ENCODE measurements at places on chromosomes 2 and 18.

GRCh38 chr18:44988821-44989587 is 308.3 kb downstream of the SETBP1 start:
- no peak overlapping the region for H3K4me3 ChIP-seq
- no peaks in the 10 kb centered on the region for H3K36me3 ChIP-seq
- no peaks in the 10 kb centered on the region for H3K4me1 ChIP-seq
- no peak for DNase-seq
- no peak overlapping the region for H3K27ac ChIP-seq

DNA sequence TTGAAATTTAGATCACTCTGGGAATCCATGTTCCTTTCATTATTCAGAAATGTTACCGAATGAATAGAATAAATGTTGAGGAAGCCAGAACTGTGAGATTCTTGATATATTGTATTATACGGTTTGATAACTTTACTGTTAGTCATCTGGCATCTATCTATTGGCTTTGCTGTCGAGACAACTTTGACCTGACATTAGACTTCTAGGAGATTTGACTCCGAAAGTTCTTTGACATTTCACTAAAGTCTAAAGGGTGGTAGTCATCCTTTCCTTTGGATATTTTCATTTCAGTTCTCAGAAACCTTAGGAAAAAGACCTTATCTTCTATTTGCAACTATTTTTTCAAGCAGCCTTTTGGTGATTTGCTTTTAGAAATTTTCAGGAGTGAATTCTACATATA is 1.9 kb downstream of the BMPR2 start:
- peak overlapping the region; percentile 97 for H3K4me3 ChIP-seq
- peak overlapping the region; percentile 26 for H3K27ac ChIP-seq
- no peak for DNase-seq
- no peaks in the 10 kb centered on the region for H3K27me3 ChIP-seq

DNA sequence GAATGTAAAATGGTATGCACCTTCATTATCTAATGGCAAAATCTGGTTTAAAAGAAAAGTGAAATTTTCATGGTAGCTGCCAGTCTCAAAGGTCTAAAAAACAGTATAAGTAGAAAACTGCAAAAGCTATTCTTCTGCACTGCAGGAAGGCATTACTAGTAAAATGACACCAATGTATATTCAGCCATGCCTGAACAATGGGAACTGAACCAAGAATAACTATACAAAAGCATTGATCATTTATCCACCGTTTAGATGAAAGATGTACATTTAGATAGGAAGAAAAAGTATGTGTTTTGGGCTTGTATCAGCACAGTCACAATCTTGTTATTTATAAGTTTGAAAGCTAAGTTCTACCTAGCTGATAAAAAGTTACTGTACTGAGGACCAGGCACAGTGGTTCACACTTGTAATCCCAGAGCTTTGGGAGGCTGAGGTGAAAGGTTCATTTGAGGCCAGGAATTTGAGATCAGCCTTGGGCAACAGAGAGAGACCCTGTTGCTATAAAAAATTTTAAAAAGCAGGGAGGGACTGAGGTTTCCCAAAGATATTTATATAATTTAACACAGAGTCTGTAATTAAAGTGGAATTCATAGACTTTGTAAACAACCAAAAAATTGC is 163.1 kb upstream of the WDSUB1 start:
- no peak for DNase-seq
- peaks cover 33% of the 10 kb centered on the region for H3K36me3 ChIP-seq
- no peaks in the 10 kb centered on the region for H3K4me1 ChIP-seq
- no peaks in the 10 kb centered on the region for H3K27me3 ChIP-seq
- H3K27ac ChIP-seq: no peak overlapping the region

- no peaks in the 10 kb centered on the region for H3K27me3 ChIP-seq
- no peak overlapping the region for H3K4me3 ChIP-seq
- H3K36me3 ChIP-seq: peaks cover 85% of the 10 kb centered on the region
- no peak for DNase-seq
- peaks cover 12% of the 10 kb centered on the region for H3K4me1 ChIP-seq
- H3K27ac ChIP-seq: no peak overlapping the region
Measured at GRCh38 chr2:135093193-135093592, 41.1 kb downstream of the RAB3GAP1 start.

GRCh38 chr2:101386599-101387150 is 628 bp downstream of the CREG2 start:
- peaks cover 51% of the 10 kb centered on the region for H3K27me3 ChIP-seq
- H3K27ac ChIP-seq: no peak overlapping the region
- peak overlapping the region; percentile 59 for H3K4me3 ChIP-seq
- no peaks in the 10 kb centered on the region for H3K36me3 ChIP-seq

- no peak overlapping the region for H3K27ac ChIP-seq
- DNase-seq: no peak
- no peak overlapping the region for H3K4me3 ChIP-seq
- peaks cover 6% of the 10 kb centered on the region for H3K27me3 ChIP-seq
- H3K36me3 ChIP-seq: no peaks in the 10 kb centered on the region
Measured at GRCh38 chr2:8926356-8926755, 77.1 kb downstream of the MBOAT2 start.

DNA sequence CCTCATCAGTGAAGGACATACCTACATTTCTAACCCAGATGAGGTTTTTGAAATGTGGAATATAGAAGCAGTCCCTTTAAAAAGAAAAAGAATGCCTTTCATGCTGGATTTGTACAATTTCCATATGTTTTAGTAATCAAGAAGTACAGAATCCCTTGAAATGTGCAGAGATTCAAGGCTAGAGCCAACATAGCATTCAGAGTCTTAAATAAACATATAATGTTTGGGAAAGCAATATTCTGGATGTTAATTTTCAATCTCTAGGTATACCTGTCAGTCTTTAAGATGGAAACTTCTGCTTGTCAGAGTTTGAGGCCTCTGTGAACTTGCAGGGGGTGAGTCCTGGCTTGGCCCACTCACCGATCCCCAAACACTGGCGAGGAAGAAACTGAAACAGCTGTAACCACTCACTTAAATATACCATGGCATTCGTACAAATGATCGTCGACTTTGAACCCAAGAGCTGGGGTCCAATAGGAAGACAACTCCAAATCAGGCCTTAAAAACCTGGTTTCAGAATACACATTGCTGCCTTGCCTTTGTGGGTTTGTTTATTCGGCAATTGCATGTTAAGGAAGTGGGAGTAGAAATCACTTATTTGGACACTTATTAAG is 132.8 kb upstream of the NCK2 start:
- no peak for DNase-seq
- no peaks in the 10 kb centered on the region for H3K27me3 ChIP-seq
- no peak overlapping the region for H3K27ac ChIP-seq

GRCh38 chr2:238296638-238297457 is 8.4 kb upstream of the PER2 start:
- peaks cover 12% of the 10 kb centered on the region for H3K27me3 ChIP-seq
- no peaks in the 10 kb centered on the region for H3K36me3 ChIP-seq
- H3K4me1 ChIP-seq: no peaks in the 10 kb centered on the region
- no peak overlapping the region for H3K27ac ChIP-seq
- no peak overlapping the region for H3K4me3 ChIP-seq
- DNase-seq: no peak

DNA sequence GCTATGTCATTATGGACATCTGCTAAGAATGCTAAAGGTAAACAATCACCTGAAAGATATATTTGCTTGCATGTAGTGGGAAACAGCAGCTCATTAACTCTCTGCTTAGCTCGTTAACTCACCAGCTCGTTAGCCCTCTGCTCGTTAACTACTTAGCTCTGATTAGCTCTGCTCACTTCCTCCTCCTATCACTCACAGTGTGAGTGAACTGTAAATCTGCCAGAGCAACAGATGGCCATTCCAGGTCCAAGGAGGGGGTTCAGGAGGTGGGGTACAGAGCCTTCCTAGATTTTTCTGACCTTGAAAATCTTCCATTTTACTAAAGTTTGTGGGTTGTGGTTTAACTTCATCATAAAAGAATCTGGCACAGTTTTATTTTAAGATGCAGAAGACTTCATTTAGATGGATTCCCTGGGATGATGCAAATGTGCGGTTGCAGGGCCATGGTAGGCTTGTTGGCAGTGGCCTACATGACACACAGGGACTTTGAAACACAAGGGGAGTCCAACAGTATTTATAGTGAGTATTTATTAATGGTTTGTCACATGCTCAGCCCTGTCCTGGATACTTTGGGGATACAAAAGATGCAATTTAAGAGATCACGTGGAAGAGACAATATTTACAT is 1633.7 kb upstream of the CELF4 start:
- DNase-seq: no peak
- no peaks in the 10 kb centered on the region for H3K36me3 ChIP-seq
- no peaks in the 10 kb centered on the region for H3K4me1 ChIP-seq
- H3K27ac ChIP-seq: no peak overlapping the region
- H3K27me3 ChIP-seq: no peaks in the 10 kb centered on the region
- no peak overlapping the region for H3K4me3 ChIP-seq

DNA sequence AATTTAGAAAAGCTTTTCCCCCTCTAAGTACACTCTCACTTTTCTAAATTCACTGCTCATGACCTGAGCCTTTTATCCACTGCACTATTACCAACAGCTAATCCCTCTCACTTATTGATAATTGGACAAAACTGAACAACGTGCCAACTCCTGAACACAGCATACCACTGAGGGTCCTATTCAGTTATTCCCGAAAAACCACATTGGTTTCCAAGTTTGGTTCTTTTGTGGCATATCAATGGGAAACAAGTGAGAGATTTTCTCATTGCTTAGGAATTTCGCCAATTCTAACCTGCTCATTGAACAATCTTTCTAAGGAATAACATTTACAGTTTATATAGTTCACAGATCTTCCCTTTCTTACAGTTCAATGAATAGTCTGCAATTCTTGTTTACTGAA is 977.4 kb downstream of the TMEM182 start:
- H3K27ac ChIP-seq: no peak overlapping the region
- no peaks in the 10 kb centered on the region for H3K27me3 ChIP-seq
- H3K4me3 ChIP-seq: no peak overlapping the region
- H3K36me3 ChIP-seq: no peaks in the 10 kb centered on the region
- H3K4me1 ChIP-seq: no peaks in the 10 kb centered on the region
- DNase-seq: no peak

DNA sequence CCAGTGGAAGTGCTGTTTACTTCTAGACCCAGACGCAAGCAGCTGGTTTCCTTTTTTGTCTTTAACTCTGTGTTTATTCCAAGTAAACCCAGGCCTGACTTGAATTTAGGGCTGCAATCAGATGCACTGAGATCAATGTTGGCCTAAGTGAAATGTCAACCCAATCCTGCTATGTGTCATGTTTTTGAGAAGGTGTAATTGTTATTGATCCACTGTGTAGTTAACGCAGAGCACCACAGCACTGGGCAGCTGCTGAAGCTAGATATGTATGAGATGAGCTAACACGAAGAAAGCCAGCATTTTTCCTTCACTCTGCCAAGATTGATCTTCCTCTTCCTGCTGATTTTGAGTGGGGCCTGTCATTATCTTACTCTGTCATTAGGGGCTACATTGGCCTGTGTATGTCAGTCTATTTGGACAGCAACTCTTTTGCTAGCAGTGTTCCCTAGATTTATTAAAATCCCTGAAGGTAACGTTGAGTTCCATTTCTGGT is 18.9 kb upstream of the DLX1 start:
- no peaks in the 10 kb centered on the region for H3K4me1 ChIP-seq
- H3K36me3 ChIP-seq: peaks cover 27% of the 10 kb centered on the region
- H3K27me3 ChIP-seq: no peaks in the 10 kb centered on the region
- no peak overlapping the region for H3K4me3 ChIP-seq
- no peak overlapping the region for H3K27ac ChIP-seq
- DNase-seq: no peak

- peaks cover 6% of the 10 kb centered on the region for H3K4me1 ChIP-seq
- no peaks in the 10 kb centered on the region for H3K36me3 ChIP-seq
- no peak overlapping the region for H3K4me3 ChIP-seq
- peak; percentile 27 for DNase-seq
- H3K27me3 ChIP-seq: peaks cover 94% of the 10 kb centered on the region
- H3K27ac ChIP-seq: no peak overlapping the region
Measured at GRCh38 chr2:176147800-176148496, 3.4 kb upstream of the HOXD4 start.

DNA sequence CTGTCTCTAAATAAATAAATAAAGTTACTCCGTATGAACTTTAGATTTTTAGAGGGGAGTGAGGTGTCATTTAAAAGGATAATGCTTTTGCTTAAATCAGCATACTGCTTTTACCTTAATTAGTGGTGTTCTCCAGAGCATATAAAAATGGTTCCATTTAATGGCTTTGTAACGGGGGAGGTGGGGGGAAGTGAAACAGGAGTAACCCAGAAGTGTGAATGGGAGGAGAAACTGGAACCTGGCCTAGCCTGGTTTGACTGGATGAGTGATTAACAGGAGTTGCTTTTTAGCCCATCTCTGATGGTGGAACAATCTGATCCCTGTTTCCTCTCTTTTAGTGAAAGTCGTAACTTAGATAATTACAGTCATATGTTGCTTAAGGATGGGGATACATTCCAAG is 1.6 kb downstream of the CNDP2 start:
- no peaks in the 10 kb centered on the region for H3K27me3 ChIP-seq
- H3K4me3 ChIP-seq: peak overlapping the region; percentile 91
- H3K36me3 ChIP-seq: peaks cover 64% of the 10 kb centered on the region
- peaks cover 62% of the 10 kb centered on the region for H3K4me1 ChIP-seq
- peak overlapping the region; percentile 100 for H3K27ac ChIP-seq

GRCh38 chr18:22985250-22985649 is 52.1 kb downstream of the RBBP8 start:
- DNase-seq: no peak
- H3K27me3 ChIP-seq: no peaks in the 10 kb centered on the region
- peaks cover 2% of the 10 kb centered on the region for H3K4me1 ChIP-seq
- no peak overlapping the region for H3K4me3 ChIP-seq

GRCh38 chr2:68734688-68735525 is at the start of gene ARHGAP25:
Gene ARHGAP25, plus strand, starts transcription at chr2:68734811. Its CDS starts 389 bp downstream, at chr2:68735200.
- no peaks in the 10 kb centered on the region for H3K27me3 ChIP-seq
- no peak within 1 kb of the TSS for H3K27ac ChIP-seq
- peaks cover 28% of the 10 kb centered on the region for H3K4me1 ChIP-seq
- H3K36me3 ChIP-seq: peaks cover 33% of the 10 kb centered on the region
- peak; percentile 74 for DNase-seq

DNA sequence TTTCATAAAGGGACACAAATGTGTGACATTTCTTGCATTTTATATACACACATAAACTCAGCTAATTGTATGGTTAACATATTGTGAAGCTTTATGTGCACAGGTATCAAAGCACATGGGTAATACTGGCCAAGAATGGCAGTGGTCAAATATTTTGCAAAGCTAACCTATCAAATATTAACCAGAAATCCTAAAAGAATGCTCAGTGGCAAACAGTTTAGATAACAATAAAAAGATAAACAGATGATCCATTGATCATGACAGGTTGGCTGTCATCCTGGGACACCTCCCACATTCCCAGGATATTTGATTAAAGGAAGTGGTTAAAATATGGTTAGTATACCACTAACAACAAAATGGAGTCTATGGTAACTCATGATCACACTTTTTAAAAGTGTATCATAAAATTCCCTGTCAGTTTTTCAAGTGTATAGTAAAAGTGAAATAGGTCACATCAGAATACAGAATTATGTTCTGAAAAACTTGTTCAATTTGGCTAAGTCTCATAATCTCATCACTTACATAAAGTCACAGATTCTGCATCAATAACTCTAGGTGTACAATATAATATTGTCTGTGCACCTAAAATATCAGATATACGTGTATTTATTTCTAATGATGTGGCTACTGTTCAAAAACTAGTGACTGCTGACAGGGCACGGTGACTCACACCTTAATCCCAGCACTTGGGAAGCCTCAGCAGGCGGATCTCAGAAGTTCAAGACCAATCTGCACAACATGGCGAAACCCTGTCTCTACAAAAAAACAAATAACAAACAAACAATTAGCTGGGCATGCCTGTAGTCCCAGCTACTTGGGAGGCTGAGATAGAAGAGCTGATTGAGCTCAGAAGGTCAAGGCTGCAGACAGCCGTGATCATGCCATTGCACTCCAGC is 48.9 kb downstream of the CDH2 start:
- no peak overlapping the region for H3K27ac ChIP-seq
- no peak for DNase-seq
- no peaks in the 10 kb centered on the region for H3K4me1 ChIP-seq
- no peaks in the 10 kb centered on the region for H3K36me3 ChIP-seq
- no peaks in the 10 kb centered on the region for H3K27me3 ChIP-seq

Data from activated T-cell treated with anti-CD3 and anti-CD28 coated beads, Interleukin-2, amount 50 U/mL, for 24 hours (primary cell).